Activated CD4-positive, alpha-beta T cell treated with anti-CD3 and anti-CD28 coated beads, Interleukin-2, amount 50 U/mL, for 4 hours (primary cell): ENCODE measurements at places on chromosomes 2 and 18.

DNA sequence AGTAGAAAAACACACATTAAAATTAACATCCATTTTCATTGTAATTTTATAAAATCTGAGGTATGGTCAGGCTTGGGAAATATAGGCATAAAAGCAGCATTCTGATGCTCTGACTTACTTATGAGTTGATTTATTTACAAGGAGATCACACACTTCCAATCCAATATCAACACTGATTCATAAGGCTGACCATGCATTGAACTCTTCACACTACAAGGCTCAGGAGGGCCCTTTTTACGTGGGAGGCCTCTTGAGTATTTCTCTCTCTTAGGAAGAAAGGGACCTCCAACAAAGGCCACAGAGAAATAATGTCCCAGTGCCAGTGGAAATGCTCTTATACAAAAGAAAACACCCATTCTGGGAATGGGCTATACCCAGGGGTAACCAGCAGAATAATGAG lies 222.8 kb downstream of the NAPG start:
- DNase-seq = no peak

GRCh38 chr2:148680462-148680861 lies 35.9 kb downstream of the EPC2 start:
- no peak for DNase-seq

- DNase-seq = no peak
These were observed 15.3 kb upstream of the GAREM2 start for GRCh38 chr2:26157580-26157979.

DNA sequence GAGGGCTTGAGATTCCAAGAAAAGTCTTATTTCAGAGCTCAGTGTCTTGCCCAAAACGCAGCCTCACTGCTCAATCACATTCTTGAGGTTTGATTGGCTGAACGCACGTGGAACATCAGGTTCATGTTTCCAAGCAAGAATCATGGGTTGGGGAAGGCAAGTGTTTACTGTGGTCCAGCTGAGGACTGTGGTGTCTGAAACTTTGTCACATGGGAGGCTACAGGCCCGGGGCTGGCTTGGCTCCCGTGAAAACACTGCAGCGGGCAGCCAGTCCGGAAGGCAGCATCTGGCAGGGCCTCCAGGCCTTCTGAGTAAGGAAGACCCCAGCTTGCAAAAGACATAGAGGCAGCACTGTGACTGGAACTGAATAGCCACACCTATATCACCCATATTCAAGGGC lies 84.7 kb downstream of the POLR1A start:
- DNase-seq = no peak

DNA sequence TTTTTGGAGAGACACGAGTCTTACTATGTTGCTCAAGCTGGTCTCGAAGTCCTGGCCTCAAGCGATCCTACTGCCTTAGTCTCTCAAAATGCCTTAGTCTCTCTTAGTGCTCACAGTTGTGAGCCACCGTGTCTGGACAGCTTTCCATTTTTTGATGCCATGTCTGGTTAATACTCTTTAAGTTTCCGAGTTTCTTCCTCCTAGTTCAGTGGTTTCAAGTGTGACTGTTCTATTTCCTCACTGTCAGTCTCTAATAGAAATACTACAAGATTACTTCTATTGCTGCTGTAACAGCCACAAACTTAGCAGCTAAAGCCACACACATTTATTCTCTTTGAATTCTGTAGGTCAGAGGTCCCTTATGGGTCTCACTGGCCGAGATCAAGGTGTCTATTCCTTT lies 125.1 kb upstream of the MGAT5 start:
- no peak for DNase-seq

DNA sequence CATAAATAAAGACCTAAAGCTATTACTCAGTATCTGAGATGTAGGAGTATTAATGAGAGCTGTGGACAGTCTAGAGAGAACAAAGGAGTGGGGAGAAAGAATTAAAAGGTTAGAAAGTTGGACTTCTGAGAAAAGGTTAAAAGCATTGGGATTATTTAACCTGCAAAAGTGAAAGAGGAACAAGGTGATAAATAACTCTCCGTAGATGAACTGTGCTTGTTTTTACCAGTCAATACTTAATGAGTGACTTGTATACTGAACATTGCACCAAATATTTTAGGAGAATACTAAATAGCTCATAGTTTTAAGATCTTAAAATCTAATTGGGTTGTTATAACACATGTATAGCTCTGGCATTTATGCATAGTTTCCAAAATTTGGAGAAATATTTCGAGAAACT lies 137.5 kb downstream of the GPD2 start:
- no peak for DNase-seq

DNA sequence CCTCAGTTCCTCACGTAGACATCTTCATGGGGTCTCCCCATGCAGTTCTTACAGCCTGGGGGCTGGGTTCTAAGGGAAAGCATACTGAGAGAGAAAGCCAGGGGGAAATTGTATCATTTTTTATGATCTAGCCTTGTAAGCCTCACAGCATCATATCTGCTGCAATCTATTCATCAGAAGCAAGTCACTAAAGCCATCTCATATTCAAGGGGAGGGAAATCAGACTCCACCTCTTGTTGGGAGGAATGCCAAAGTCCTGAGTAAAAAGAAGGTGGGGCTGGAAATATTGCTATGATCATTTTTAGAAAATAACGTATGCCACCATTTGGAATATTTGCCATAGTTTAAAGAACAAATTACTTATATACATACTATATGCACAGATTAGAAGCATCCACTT lies 304.6 kb downstream of the TXNL1 start:
- no peak for DNase-seq
